Activated CD4-positive, alpha-beta memory T cell treated with anti-CD3 and anti-CD28 coated beads, Interleukin-2, amount 10 ng/mL, durations not matched to agents 7 days and 5 days (primary cell): ENCODE measurements at places on chromosomes 6 and 20. TPM values are rescaled to one million over a fixed set of nuclear protein-coding genes. Genes with fewer than 3 reads are reported as not detected.

- no peak for DNase-seq
These were observed 1.1 kb downstream of the GJA10 start for GRCh38 chr6:89895276-89895874.

- DNase-seq, result no peak
These were observed 145.1 kb upstream of the PRDM1 start for GRCh38 chr6:105940990-105941389.

DNA sequence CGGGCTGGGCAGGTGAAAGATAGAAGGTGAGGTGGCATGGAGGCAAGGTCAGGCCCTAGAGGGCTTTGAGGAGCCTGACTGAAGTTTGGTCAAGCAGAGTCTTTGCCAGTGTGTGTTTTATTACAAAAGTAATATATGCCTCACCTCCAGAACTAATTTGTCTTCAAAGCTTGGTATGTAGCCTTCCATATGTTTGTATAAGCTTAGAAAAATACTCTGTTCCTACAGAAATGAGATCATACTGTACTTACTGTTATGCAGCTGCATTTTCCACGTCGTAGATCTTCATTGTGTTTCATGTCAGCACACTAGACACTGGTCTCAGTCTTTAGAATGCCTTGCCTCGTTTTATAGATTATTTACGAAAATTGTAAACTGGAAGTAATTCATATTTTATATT lies 61.8 kb downstream of the ANKS1A start:
- no peak for DNase-seq

DNA sequence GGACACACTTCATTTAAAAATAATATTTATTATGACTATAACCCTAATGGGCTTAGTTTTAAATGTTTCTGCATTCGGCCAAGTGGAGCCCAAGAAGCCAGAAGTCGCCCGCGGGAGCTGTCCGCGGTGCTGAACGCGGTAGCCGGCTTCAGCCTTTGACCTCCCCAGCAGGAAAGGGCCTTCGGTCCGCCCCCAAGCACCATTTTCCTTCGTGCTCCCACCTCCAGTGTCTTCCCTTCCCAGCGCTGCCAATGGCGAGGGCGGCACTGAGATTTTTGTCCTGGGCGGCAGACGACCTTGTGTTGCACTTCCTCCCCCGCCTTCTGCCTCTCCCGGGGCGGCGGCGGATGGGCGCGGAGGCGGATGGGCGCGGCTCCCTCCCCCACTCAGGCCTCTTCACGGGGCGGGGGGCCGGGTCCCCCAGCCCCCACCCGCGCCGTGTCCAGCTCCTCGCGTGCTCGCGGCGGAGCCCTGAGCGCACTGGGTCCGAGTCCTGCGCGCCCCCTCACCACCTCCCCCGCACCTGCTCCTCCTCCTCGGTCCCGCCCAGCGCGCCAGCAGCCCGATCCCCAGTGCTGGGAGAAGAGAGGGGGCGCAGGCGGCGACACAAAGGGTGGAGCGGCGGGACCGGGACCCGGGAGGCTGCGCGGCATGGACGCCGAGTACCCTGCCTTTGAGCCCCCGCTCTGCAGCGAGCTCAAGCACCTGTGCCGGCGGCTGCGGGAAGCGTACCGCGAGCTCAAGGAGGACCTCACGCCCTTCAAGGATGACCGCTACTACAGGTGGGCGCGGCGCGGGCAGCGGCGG lies 23.6 kb upstream of the TMEM181 start:
- DNase-seq, result peak; percentile 83

DNA sequence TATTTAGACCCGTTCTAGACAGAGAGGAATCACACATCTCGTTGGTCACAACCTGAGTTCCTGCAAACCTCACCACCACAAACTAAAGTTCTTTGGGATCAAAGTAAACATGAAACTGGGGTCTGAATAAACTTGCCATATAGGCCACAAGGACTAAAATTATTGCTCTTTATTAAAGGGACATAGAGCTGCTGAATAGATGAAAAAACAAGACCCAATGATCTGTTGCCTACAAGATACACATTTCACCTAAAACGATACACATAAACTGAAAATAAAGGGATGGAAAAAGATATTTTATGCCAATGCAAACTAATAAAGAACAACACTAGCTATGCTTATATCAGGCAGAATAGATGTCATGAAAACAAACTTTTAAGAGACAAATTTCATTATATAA lies 623.0 kb downstream of the TBC1D32 start:
- no peak for DNase-seq

Gene CFB
- total RNA-seq, result 0.60 TPM

Gene EFCAB8
- 0.25 TPM for total RNA-seq

Gene PSORS1C2
- not detected for total RNA-seq

DNA sequence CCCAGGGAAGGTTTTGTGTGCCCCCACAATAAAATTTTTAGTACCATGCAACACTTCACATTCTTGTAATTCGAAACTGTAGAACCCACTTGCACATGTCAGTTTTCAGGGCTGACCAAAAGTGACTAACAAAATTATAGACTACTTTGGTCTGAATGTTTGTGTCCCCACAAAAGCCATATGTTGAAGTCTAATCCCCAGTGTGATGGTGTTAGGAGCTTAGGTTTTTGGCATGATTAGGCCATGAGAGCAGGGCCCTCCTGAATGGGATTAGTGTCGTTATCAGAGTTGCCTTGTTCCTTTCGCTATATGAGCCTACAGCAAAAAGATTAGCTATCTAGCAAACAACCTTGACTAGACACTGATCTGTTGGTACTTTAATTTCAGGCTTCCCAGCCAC lies 49.0 kb upstream of the TENT5A start:
- DNase-seq, result no peak

Gene ENTPD6
- total RNA-seq, result 48.2 TPM

GRCh38 chr20:19212469-19212815 lies at the start of gene SLC24A3:
Gene SLC24A3 (plus strand): TSS chr20:19212642.
- DNase-seq, result no peak

- DNase-seq, result no peak
These were observed 129.5 kb downstream of the ASCC3 start for GRCh38 chr6:100751590-100751989.

Gene EDN1
- not detected for total RNA-seq

- DNase-seq, result no peak
These were observed 26.8 kb upstream of the MMP24 start for GRCh38 chr20:35199740-35200139.

DNA sequence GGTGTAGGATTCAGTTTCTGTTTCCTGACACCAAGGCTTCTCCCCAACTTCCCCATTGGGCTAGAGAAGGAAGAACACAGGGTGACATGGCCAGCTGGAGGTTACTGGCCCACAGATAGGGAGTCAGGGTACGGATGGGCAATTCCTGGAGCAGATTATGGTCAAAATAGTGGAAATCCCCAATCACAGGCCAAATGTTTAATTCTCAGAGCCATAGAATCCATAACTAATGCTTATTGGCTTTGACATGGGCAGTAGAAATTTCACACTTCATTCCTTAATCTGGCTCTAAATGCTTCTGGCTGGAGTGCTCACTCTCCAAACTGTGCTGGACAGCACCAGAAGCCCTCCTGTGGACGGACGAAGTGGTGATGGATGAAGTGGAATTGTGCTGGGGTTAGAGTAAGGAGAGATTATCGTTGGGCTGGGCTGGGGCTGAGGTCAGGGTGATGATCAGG lies 887 bp downstream of the SIGLEC1 start:
- DNase-seq, result no peak

DNA sequence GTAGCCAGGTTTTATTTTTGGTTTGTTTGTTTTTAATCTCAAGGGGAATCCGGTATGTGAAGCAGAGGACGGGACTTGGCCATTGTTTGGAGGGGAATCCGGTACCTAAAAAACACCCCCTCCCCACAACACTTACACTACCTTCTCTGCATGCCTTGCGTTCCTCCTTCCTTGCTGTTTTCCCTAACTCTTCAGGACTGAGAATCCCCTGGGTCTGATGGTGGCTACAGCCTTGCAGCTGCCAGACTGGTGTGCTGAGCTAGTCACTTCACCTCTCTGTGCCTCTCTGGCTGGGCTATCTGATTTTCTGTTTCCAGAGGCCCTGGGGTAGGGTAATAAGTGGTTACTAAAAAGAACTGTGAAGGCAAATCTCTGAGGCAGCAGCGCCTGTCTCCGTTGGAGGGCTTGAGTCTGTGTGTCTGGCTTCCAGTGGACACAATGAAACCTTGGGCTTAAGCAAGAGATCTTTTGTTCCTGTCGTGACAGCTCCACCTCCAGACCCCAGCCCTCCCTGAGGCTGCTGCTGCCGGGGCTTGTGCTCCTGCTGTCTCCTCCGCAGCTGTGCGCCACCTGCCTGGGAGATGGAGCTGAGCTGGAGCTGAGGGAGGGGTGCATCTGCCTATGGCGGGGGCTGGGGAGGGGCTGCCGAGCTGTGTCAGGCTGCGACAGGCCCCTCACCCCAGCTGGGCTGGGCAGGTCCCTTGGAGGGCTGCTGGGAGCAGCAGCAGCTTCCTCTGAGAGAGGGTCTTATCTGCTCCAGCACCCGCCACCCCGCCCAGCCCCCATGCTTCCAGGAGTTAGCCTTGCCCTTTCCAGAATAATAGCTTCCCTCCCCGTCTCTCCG lies 65.8 kb upstream of the CCDC167 start:
- DNase-seq, result no peak

GRCh38 chr6:87487555-87487954 lies 14.8 kb downstream of the SLC35A1 start:
- DNase-seq, result no peak

Gene CMTR1
- 99.7 TPM for total RNA-seq

DNA sequence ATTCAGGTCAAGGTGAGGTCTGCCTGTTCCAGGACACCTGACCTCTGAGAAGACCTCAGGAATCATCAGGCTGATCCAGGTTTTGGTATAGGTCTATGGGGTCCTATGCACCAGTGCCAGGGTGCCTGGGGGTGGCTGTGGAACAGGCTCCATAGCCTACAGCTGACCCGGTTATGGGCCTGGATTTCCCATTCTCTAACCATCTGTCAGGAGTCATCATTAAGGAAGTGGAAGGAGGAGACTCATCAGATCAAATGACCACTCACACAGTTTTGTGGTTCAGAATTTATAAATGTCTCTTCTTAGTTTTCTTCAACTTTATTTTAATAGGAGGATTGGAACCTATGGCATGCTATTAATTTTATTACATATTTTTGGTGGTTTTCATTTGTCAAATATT lies 14.8 kb downstream of the PLA2G7 start:
- no peak for DNase-seq

DNA sequence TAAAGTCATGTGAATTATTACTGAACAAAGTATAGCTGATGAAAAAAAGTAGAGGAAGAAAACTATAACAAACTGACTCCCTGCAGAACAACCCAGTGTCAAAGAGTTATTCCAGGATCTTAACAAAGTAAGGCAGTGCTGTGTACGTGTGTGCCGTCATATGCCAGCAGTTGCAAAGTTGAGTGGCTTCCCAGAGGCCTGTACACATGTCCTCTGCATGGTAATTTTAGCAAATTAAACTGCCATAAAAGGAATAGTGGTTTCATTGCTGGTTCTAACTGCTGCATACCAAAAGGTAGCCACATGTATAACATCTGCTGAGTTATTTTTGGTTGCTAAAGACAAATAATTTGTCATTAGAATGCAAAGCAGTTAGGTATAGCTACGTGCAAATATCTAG lies 44.8 kb downstream of the RIPOR2 start:
- no peak for DNase-seq

- DNase-seq, result no peak
These were observed 140.7 kb downstream of the ZDHHC14 start for GRCh38 chr6:157521362-157522335.

Gene MATN4
- 0.83 TPM for total RNA-seq

Gene ADGRF5
- total RNA-seq, result not detected

- no peak for DNase-seq
These were observed 44.9 kb downstream of the ABHD12 start for GRCh38 chr20:25345721-25346120.

DNA sequence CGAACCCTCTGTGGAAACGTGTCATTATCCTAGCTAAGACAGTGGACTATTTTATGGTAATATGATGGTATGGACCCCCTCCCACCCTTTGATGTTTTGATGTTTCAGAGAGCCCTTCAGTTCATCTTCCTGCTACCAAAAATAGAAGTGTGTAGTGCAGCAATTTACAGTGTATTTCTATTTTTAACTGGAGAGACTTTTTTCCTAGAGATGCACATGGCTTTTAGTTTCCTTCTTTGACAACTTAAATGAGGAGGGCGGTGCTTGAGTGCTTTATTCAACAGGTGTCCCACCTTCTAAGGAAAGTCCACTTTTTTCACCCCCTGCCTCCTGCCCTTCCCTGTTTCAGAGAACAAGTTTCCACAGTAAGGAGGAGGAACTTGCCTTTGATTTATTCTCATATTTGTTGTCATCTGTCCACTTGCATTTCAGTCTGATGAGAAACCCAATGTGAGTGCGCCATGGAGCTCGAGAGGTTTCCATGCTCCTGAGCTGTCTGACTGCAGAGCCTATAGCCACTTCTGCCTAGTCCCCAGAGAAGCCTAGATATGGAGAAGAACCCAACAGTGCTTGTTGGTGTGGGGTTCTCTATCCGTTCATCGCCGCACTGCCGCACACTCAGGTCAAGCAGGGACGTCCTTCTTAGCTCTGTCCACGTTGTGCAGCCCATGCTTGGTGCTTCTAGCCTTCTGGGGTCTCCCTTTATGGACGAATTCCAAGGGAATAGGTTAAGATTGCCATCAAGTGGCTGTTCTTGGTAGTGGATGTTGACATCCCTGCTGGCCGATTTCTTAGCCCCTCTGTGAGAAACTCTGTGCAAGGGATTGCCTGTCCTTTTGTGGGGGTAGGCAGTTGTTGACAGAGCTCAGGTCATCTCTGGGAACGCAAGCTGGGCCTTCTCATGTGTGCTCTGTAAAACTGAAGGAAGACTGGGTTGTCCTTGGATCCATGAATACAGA lies 144.2 kb downstream of the JARID2 start:
- DNase-seq, result no peak

Gene KCNQ5
- 4.7 TPM for total RNA-seq

- DNase-seq, result no peak
These were observed 57.2 kb downstream of the IL20RA start for GRCh38 chr6:136987526-136987925.

Gene PCSK2
- total RNA-seq, result not detected

DNA sequence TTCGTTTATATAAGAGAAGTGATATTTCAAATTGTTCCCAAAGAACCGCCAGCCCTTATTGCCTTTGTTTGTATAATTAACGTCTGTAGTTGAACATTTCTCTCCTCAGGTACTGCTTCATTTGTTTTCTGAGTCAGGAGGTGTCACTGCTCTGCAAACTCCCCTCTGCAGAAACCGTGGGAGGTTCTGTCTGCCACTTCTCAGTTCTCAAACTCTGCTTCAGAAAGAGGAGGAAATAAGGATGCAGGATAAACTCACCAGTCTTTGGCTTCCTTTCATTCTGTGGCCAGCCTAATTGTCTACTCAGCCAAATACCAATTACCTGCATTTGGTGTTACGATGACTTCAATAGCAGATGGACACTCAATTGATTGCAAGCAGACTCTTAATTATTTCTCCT lies 149.8 kb downstream of the PAK5 start:
- no peak for DNase-seq

GRCh38 chr6:45830441-45831139 lies 185.1 kb downstream of the CLIC5 start:
- peak; percentile 77 for DNase-seq
